ENCODE measurements at places on chromosomes 3 and 15.

DNA sequence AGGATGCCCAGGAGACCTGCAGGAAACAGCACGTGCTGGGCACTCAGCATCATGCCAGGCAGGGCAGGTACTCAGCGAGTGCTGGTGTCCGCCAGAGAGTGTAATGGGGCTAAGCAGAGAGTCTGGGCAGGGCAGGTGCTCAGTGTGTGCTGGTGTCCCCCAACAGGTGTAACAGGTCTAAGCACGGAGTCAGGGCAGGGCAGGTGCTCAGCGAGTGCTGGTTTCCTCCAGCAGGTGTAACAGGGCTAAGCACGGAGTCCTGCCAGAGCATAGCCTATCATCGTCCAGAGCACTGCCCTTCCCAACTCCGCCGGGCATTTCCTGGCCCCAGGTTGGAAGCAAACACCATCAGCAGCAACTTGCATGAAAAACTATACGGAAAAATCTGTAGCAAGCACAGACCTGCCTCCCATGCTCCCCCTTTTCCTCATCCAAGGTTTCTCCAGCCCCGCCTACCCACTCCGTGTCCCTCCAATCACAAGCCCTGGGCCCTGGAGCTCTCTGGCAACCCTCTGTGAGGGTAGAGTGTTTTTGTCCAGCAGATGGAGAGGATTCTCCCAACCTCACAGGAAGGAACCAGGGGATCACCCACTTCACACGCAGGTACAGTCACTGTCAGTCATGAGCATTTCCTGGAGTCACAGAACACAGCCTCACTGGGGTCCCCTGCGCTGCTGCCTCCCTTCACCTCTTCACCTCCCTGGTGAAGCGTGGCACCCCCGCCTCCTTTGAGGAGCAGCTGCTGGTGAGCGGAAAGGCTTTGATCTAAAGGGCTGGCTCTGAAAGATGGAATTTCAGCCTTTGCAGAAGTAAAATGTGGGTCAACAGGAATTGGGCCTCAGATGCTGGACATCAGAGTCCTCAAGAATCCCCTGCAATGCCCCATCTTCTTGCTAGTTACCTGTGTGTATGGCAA lies 302.5 kb downstream of the OCA2 start:
- DNase-seq = no peak

DNA sequence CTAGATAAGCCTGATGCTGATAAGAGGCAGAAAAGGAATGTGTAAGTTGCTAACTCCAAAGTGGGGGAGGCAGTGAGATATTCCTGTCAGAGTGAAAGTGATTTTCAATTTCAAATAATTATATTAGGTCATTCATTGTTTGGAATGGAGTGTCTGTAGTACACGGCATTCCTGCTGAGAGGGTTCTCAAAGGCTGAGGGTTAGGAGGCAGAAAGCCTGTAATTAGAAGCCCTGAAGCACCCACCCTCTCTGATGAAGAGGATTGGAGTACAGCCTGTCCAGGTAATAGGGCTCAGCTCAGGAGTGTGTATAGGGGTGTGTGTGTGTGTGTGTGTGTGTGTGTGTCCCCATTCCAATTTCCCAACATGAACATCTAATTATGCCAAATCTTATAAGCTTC lies 486.8 kb downstream of the MAGI1 start:
- no peak for DNase-seq

DNA sequence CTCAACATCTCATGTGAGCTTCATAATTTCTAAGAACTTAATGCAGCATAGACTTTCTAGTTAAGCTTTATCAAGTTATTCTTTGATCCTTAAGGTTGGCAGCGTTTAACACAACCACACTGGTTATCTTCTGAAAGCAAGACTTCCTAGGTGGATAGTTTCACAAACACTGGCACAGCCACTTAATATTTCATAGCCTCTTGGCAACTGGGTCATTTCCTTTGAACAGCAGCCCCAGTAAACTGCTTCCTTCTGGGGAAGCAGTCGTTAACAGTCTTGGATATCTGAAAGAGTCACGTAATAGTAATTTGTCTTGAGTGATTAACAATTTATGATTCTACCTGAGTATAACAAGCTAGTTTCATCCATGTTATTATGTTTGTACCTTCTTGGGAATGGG lies 45.9 kb upstream of the ABHD10 start:
- no peak for DNase-seq

GRCh38 chr15:90872486-90873184 lies 4.2 kb downstream of the FURIN start:
- no peak for DNase-seq

GRCh38 chr15:22911306-22911705 lies 68.9 kb downstream of the CYFIP1 start:
- no peak for DNase-seq

- no peak for DNase-seq
Observed at GRCh38 chr3:148881286-148881685, 16.2 kb downstream of the CPA3 start.

DNA sequence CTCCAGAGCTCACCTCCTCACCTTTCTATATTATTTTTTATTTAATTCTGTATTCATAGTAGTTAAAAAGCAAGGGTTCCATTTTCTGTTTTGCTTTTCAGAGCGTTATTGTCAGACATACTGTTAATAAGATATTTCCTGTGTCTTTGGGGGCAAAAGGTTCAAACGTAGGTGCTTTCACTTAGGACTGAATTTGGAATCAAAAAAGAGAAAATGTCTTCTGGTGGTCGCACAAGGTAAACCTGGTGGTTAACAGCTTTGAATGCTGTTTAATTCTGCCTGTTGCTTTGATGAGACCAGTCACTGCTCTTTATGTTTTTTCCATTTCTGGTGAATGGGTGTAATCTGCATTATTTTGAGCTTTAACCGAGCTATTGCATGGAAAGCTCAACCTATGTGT lies 212.5 kb downstream of the TCF12 start:
- DNase-seq = no peak

- no peak for DNase-seq
Observed at GRCh38 chr3:170680593-170680992, 94.7 kb upstream of the SLC7A14 start.

GRCh38 chr3:161388855-161389254 lies 17.5 kb upstream of the SPTSSB start:
- DNase-seq = no peak

DNA sequence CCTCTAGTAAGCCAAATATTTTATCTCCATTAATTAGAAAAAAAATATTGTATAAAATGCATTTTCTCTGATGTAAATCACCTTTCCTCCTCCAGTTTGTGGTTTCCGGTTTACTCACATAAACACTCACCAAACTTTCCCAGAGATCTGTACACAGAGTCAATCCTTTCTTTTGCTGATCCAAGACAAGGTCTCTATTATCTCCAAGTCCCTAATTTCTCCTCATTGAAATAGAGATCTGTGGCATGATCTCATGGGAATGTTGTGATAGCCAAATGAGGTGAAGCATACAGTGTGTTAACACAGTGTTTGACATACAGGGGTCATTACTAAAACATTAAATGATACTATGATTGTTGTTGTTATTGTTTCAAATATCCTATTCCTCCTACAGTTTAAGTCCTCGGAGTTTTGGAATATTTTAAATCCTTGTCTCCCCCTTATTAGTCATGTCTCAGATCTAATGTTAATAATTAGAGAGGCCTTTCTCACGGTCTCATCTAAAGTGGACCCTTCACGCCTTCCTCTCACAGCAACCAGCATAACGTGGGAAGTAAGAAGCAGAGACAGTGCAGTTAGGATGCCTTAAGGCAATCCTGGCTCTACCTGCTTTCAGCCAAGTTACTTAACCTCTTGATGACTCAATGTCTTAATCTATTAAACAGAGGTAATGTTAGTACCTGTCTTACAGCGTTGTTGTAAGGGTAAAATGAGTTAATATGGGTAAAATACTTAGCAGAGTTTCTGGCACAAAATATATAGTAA lies 333.3 kb downstream of the GRM7 start:
- DNase-seq = no peak

DNA sequence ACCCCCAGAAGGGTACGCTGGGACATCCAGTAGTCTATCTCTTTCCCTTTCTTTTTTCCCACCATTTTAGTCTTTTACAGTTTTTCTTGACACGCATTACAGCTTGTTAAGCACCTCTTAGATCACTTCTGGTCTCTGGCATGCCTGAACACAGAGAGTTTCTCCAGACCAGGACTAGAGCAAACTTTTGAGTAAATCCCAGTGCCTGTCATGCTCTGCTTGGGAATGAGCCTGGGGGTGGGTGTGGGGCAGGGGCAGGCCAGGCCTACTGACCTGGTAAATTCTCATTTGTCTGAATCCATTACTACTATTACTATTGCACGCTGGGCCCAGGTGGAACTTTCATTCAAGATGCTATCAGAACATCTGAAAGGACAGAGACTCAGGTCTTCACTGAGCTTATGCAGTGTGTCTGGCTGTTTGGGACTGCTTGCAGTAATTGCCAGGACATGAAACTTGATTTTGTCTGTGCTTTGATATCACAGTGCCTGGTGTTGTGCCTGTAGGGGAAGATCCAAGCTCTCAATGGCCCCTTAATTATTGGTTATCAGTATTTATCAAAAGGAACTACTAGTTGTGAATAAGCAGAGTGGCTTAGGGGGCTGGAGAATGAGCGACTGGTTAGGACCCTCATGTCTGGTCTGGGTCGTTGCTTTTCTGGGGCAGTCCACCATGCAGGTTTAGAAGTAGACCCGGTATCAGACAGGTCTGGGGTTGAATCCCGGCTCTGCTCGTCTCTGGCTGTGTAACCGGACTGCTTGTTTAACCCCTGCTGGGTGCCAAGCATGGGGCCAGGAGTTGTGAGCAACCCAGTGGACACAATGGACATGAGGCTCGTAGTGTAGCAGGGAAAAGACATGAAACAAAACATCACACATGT lies 196.1 kb upstream of the TLE3 start:
- no peak for DNase-seq

DNA sequence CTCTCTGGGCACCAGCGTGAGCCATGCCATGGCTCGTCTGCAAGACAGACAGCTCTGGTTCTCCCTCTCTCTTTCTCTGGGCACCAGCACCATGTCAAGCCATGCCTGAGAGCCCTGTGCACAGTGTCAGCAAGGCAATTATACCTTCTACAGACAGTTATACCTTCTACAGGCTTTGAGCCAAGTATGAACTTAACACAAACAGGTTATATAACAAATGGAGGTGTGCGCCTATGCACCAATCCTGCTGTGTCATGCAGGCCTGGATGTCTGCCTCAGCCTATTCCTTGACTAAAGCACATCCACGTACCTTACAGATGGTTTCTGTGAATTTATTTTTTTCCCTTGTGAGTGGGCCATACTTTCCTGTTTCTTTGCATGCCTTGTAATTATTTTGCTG lies 5.9 kb upstream of the FBXL2 start:
- DNase-seq = no peak

Measured in stimulated activated naive B cell treated with anti-CD40 and anti-IgM and Interleukin-4, amounts not matched to agents 10 μg/mL and 1 μg/mL and 100 μg/mL, for 72 hours (primary cell).